Stimulated activated CD8-positive, alpha-beta memory T cell treated with anti-CD3 and anti-CD28 coated beads, Interleukin-4, amount 100 ng/mL, for 48 hours (primary cell): ENCODE measurements at places on chromosomes 7 and 10.

DNA sequence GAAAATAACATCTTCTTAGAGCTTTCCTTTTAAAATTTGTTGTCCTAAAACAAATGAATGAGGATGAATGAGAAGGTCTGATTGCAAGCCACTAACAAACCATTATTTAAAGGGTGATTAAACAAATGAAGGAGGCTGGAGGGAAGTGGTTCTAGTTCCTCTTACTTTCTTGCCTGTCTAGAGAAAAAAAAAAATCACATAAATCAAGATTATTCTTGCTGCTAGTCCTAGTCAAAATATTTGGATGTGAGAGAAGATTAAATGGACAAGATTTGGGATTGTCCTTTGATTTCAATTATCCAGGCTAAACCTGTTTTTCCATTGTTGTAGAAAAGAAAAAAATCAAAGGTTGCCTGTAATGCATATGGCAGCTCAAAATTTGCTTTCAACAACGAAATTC lies 3.3 kb downstream of the SKAP2 start:
- no peak for DNase-seq

DNA sequence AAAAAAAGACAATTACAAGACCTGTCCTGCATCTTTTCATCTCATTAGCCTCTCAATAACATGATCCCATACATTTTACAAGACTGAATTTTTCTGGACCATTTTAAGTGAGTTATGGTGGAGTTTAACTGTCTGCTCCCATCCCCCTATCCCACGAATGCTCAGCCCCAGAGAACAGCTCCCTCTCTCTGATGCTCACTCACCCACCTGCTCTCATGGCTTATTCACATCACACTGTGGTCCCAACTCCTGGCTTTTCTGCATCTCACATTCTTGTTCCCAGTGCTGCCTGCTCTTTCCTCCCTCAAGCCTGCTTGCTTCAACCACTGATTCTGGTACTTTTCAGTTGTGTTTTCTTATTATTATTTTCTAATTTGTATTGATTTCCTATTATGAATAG lies 20.4 kb upstream of the CCSER2 start:
- DNase-seq: no peak

- no peak for DNase-seq
These were observed 157.6 kb upstream of the PCBD1 start for GRCh38 chr10:71045936-71046335.

DNA sequence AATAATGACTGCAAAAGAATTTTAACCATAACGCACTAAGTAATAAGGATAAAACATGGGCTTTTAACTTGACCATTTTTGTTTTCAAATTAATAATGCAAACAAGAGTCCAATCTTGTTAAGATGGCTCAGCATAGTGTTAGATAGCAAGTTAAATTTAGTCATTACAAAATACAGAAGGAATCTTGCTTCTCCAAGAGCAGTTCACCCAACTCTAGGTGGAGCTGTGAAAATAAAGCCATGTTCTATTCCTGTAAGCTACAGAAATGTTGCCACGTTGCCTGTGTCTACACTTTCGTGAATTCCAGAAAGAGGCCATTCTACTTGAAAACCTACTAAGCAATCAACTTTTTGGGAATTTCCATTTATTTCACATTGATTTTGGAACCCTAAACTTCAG lies 191.9 kb downstream of the SFMBT2 start:
- DNase-seq: no peak

- DNase-seq: no peak
These were observed 10.7 kb upstream of the PANK1 start for GRCh38 chr10:89655722-89656121.

DNA sequence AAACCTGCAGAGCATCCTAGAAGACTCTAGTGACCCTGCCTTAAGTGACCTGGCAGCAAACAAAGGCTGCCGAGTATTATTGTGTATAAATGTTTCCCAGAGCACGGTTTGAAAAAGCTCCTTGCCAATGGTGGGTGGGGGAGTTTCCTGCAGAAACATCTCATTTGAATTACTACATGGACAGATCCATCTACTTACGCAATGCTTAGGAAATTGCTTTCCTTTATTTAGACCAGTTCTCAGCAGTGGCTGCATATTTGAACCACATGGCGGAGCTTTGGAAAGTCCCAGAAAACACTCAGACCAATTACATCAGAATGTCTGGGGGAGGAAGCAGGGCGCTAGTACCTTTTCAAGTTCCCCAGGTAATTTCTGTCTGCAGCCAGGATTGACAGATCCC lies 560.9 kb downstream of the SDK1 start:
- DNase-seq: no peak

DNA sequence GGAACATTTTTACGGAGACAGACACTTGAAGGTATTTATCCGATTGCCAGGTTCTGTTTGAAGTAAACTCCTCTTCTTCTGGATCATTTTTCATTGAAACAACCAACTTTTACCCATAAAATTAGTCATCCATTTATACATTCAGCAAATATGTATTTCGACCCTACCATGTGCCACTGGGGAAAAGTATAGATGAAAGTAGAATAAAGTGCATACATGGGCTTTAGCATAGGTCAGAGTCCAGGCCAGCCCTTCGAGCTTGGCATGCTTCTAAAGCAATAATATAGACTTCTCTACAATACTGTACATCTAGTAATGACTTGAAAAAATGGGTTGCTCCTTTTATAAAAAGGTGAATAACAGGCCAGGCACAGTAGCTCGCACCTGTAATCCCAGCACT lies 10.1 kb downstream of the SLC25A16 start:
- DNase-seq: no peak

DNA sequence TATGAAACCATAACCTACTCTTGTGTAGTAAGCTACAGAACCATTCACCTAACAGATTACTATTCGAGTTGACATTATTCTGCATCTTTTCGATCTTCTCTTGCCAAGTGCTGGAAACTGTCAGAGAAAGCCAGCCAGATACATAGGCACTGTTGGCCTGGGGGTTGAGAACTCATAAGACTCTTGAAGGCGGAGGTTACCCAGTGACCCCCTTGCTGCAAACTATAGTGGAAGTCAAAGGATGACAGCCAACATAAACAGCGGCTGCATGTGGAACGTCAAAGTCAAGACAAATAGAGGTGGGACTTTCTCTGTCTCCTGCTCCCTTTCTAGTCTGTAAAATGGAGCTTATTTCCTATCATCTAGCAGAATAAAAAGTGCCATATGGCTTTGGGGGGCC lies 394.2 kb downstream of the LRMDA start:
- no peak for DNase-seq

DNA sequence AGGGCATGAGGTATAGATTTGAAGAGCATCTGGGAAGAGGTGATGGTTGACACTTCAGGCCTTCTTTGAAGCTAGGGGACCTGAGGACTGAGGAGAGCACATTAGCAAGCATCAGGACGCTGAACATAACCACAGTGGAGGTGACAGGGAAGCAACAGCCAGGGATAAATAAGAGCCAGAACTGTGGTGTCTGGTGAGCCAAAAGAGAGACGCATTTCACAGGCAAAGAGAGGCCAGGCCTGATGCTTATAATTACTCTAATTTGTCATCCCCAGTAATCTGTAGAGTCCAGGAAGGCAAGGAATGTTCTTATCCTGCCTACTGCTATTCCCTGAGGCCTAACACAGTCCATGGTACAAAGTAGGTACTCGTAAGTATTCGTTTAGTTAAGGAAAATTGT lies 10.4 kb upstream of the FAS start:
- no peak for DNase-seq

DNA sequence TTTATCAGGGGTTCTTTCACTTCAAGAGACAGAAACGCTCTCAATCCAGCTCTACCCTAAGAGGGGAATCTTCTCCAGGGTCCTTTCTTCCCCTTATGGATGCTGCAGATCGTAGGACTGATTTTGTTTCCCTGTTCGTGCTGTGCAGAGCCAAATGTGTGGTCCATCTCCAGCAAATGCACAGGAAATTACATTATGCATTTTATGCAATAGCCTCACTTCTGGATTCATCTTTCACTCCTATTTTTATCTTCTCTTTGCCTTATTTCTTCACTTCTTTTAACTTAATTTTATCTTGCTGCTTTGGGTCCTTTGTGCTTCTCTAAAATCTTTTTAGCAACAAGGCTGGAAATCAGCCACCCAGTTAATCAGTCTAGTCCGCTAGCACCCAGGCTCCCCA lies 184.5 kb upstream of the INHBA start:
- DNase-seq: no peak

- DNase-seq: no peak
These were observed 661.2 kb downstream of the AUTS2 start for GRCh38 chr7:70259502-70259901.

DNA sequence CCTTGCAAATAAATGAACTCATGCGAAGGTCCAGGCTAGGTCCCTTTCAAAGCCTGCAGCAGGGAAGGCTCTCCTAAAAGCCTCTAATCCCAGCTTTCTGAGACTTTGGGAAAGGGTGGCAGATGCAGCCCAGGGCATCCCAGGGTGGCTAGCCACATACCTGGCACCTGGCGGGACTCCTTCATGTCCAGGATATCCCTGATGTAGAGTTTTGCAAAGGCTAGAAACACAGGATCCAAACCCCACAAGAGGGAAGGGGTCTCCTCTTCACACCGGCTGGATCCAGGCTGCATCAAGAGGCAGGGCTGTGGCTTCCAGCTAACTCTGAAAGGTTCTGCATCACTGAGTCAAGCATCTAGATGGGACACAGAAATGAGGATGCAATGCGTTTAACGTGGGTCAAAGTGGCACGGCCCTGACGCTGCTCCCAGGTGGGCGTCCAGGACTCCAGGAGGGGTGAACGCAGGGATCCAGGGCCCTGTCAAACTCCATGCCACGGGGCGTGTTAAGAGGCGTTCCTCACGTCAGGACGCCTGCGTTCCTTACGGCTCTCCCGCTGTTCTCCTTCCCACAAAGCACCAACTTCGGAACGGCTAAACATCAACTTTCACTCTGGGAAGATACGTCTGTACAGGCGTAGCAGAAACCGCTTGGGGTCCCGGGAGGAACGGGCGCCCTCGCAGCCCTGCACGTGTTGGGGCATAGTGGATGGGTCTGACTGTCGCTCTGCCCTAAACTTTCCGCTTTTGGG lies 507 bp downstream of the STN1 start:
- peak; percentile 57 for DNase-seq
